ENCODE measurements at places on chromosomes 2 and 18.

GRCh38 chr2:63078852-63079606 is 28.4 kb downstream of the OTX1 start:
- no peak for DNase-seq

DNA sequence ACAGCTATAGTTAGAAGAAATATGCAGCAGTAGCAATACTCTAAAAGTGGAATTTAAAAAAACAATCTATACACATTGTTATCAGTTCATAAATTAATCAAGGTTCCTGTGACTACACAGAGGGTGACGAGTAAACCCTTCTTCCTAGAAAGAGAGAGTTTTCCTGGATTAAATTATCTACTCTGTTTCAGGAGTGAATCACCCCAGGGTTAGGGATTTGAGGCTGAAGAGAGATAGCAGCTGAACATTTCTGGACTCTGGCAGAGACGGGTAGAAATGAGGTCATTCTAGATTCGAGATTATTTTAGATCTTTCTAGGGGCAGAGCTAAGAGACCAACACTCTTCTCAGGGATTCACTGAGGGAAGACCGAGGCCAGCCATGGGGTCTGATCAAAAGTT is 38.8 kb upstream of the PMAIP1 start:
- DNase-seq = no peak

GRCh38 chr2:113041871-113042270 is 10.8 kb downstream of the IL36B start:
- DNase-seq = no peak

GRCh38 chr2:118856330-118856977 is 9.0 kb upstream of the EN1 start:
- DNase-seq = no peak

- DNase-seq = no peak
These were observed 142.0 kb upstream of the UNC80 start for GRCh38 chr2:209629597-209629996.

DNA sequence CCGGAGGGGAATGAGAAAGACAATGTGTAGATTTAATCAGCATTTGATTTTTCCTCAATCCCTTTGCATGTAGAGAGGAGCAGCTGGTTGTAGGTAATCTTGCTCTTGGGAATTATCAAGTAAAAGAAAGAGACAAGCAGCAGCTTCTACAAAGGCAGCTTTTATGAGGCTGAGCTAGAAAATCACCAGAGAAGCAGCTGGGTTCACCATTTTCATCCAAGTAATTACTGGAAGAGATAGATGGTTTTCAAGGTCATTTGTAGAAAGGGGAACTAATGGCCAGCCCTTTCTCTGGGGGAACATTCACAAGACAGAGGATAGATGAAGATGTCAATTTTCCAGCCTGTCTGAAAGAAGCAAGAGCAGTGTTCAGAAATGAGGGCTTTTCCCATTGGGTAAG is 113.0 kb downstream of the RND3 start:
- no peak for DNase-seq

GRCh38 chr2:100773538-100773937 is 46.4 kb upstream of the NPAS2 start:
- no peak for DNase-seq

DNA sequence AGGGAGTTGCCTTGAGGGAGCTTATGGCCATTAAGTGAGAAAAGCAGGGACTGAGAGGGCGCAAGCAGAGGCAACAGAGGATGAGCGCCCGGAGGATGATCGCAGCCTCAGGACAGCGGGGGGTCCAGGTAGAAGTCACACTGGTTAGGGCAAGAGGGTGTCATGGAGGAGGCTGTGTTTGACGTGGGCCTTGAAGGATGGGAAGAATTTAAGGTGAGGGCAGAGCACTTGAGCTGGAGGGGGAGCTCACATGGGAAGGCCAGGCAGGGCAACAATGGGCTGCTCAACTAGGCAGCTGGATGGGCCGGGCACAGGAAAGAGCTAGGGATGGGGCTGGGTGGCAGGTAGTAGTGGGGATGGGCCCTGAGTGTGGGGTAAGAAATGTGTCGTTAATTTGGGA is 31.9 kb downstream of the FAM228A start:
- DNase-seq = no peak

DNA sequence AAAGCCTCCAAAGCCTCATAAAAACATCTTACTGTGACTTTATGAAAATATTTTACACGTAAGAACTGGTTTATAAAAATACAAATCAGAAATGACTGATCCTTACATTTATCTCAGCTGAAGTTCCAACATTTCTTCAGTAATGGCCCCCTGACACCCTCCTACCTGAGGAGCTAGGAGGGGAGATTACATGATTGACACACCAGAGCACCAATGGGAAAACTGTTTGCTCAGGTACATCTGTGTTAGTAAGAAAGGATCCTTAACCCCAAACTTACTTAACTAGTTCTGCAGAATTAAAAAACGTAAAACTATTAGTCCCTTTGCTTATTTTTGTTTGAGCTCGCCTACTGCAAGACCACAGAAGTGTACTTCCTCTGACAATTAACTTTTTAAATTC is 27.0 kb downstream of the ENOSF1 start:
- no peak for DNase-seq

GRCh38 chr18:77067291-77068061 is 65.1 kb downstream of the MBP start:
- no peak for DNase-seq

DNA sequence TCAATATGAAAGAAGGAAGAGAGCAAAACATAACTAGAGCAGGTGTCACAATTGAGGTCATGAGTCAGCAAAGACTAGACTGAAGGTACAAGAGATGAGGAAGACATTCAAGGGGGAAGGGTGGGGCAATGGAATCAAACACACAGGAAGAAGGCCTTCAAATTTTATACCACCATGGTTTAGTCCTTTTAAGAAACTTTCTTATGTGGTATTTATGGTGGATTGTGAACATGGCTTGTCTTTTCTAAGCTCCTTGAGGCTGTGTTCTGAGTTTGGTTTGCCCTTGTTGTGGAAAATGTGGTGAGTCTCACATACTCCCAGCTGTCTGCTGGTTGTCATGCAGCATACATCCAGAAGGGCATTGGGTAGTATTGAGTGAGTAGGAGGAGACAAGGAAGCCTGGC is 62.1 kb downstream of the NABP1 start:
- no peak for DNase-seq

DNA sequence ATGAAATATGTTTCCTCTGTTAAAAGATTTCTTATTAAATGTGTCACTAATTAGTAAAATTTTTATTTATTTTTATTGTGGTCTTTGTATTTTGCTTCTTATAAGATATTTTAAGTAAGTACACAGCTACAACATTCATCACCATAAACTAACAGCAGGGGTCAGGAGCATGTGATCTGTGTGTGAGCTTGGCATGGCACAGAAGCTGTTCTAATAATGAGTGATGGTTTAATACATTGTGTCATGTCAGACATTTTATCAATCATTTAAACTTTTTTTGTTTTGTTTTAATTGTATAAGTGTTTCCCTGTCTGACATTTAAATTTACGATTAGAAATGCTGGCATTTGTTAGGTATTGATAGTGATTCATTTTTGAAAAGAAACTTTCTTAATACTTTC is 585.4 kb downstream of the DSC3 start:
- no peak for DNase-seq

DNA sequence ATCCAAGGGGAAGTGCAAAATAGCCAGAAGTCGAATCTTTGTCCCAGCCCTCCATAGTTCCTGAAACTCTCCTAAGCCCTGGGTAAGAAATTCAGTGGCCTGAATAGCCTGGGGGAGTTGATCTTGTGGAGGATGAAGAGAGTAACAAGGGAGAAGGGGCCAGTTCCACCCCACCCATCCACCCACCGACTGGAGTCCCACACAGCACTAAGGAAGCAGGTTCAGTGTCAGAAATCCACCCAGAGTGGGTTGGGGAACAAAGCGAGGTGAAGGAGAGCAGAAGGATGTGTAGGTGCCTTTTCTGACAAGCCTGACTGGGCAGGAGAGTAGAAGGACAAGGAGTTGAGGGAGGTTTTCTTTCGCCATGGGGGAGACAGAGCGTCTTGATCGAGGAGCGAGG is 136.8 kb downstream of the SMAD2 start:
- DNase-seq = no peak
